CD4-positive, alpha-beta T cell treated with Interleukin-4 for 4 hours (primary cell): ENCODE measurements at places on chromosomes 16 and 17.

DNA sequence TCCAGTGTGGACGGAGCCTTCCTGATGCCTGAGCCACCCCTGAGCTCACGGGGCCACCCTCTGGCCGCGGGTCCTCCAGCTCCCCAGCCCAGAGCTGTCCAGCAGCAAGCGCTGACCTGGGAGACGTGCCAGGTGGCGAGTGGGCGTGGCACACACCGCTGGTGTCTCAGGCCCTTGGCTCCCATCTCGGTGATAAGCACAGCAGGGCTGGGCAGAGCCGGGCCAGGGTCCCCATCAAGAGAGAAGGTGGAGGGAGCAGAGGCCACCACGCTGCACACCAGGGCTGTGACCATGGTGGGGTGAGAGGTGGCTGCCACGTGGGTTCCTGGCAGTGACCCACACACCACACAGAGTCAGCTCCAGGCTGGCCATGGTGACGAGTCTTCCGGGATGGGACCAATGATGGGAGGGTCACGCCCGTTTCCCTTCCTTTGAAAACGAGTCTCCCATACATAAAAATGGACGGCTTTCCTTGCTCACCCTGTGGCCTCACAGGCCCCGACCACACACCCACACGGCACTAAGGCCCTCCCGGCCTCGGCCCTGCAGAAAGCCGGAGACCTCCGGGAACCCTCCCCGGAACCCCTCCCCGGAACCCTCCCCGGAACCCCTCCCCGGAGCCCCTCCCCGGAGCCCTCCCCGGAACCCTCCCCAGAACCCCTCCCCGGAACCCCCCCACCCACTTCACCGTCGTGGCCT is 16.8 kb downstream of the UTS2R start:
- DNase-seq = no peak

DNA sequence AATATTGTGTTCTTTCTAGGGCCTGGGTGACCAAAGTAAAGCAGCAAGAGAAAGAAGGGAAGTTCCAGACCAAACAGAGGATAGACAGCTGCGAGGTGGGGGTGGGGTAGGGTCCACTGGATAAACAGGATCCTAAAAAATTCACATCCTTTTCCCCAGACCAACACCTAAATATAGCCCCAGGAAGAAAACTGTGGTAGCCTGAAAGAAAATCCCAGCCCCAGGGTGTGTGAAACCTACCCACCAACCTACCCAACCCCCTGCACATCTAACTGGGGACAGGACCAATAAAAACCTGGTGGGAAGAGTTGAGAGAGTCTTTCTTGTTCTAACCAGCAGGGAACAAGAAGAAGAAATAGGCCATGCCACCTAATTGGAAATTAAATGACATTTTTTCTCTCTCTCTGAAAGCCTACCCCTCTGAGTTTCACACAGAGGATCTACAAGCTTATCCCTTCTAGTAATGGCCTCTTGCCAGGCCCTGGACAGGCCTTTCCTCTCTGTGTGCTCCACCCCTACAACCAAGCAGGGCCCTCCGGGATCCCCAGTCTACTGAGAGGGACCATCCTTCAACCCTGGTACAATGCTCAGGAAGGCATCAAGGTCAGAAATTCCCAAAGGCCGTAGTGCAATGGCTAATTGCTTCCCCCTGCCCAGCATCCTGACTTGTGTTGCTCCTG is 12.0 kb downstream of the MYO18A start:
- DNase-seq = no peak

GRCh38 chr16:75244844-75245758 is 6.3 kb downstream of the BCAR1 start:
- no peak for DNase-seq

DNA sequence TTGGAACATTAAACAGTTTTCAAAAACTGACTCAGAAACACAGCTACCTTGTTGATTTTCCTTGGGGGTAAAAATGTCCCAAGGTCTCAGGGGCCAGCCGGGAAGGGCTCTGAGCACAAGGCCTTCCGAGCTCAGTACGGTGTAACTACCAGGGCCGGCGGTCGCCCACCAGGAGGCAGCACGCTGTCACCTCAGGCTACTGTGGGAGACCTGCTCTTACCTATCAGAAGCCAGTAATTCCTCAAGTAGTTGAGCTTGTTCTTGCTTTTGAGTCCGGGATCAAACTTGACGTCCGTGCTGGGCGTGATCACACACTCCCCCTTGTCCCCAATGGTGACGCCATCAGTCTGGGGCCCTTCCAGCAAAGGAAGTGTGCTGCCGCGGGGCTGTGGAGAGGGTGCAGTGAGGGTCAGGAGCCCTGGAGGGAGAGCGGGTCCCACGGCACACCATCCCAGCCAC is 43.4 kb upstream of the ICAM2 start:
- peak; percentile 45 for DNase-seq

- peak; percentile 47 for DNase-seq
Measured at GRCh38 chr17:3843935-3844516, 2.0 kb downstream of the NCBP3 start.

DNA sequence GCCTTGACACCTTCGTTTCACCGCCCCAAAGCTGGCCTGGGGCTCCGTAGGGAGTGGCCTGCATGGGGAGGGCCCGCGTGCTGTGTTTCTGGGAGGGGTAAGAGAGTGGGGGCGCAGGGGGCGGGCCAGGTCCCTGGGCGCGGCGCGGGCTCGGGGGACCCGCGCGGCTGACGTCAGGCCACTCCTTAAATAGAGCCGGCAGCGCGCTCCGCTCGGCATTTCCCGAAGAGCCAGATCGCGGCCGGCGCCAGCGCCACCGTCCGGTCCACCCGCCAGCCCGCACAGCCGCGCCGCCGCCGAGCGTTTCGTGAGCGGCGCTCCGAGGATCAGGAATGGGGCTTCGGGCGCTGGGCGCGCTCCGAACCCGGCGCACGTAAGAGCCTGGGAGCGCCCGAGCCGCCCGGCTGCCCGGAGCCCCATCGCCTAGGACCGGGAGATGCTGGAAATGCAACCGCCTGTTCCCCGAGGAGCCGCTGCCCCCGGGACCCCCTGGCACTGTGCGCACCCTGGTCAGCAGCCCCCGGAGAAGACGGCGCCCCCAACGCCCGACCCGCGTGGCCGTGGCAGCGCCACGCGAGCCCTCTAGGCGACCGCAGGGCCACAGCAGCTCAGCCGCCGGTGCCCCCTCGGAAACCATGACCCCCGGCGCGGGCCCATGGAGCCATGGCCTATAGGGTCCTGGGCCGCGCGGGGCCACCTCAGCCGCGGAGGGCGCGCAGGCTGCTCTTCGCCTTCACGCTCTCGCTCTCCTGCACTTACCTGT is at the start of gene HS3ST2:
HS3ST2 (plus strand) TSS at position 215 of the 763 bp plus-strand sequence; CDS start at position 664, 449 bp downstream.
- DNase-seq = no peak

DNA sequence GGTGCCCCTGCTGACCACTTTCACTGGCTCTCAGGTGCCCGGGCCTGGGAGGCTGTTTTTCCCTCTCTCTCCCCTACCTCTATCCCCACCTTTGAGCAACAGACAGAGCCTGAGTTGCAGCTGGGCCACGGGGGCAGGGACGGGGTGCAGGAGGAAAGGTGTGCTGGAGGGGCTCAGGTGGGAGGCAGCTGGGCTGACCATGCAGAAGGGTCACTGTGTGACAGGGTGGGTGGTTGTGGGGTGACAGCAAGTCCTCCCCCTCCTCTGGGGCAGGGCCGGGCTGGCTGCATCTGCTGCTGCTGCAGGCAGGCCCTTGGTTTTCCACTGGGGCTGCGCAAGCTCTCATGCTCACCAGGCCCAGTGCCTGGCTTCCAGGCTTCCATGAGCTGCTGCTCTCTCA is 6.6 kb downstream of the ZNF319 start:
- no peak for DNase-seq

GRCh38 chr16:31022544-31023251 is 10.7 kb upstream of the STX4 start:
- DNase-seq = no peak

DNA sequence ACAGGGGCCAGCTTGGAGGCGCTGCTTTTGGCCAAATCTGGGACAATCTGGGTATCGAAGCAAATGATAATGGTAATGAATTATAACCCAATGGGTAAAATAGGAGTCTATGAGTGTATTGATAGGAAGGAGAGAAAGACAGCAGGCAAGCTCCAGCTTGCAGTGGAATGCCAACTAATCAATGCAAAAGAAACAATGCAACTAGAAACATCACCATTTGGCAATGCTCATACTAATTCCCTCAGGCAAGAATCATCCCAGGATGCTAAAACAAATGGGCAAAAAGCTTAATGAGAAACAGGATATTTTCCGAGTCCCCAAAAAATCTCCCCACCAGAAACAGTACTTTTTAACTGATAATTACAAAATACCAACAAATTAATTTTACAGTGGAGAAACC is 64.7 kb downstream of the ADCY9 start:
- DNase-seq = no peak

DNA sequence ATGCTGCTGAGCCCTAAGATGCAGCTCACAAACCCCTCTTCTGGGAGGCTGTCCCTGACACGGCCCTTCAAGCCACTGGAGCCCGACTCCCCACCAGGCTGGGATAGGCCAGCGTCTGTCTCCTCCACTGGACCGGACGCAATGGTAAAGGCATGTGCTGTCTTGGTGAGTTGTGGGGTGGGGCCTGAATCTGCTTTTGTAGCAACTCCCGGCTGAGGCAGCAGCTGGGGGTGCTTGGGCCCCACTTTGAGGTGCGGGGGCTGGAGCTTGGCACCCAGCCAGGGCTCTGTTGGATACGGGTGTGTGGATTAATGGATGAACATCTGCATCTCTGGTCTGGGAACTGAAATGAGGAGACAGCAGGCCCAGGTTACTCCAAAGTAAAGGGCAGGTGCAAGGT is 3.5 kb upstream of the NLRC3 start:
- DNase-seq = no peak

GRCh38 chr16:82432261-82432660 is 194.5 kb upstream of the CDH13 start:
- DNase-seq = peak; percentile 18

DNA sequence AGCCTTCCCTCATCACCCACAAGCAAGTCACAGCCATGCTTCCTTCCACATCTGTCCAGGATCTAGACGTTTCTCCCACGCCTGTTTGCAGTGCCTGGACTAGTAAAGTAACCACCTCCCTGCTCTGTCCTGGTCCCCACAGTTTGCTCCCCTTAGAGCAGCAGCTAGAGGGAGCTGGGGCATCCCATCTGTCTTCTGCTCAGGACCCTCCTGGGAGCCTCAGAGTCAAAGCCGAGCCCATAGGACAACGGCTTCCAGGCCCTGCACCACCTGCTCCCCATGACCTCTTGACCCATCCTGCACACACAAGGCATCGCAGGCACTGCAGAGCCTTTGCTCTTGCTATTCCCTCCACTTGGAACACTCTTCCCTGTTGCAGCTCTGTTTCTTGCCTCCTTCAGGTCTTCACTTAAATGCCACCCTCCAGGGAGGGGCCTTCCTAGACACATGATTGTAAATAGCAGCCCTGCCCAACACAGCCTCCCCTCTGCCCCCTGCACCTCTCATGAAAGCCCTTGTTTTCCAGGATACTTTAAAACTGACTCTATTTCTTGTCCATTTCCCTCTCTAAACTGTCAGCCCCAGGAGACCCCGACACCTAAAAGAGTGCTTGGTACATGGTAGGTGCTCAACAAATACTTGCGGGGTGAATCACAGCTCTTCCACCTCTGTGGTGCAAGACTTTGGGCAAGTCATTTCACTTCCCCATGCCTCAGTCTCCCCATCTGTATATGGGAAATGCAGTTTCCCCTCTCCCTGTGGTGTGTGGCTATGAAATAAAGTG is 3.1 kb downstream of the NATD1 start:
- DNase-seq = no peak

GRCh38 chr16:31094088-31094423 is 541 bp downstream of the VKORC1 start:
- no peak for DNase-seq

DNA sequence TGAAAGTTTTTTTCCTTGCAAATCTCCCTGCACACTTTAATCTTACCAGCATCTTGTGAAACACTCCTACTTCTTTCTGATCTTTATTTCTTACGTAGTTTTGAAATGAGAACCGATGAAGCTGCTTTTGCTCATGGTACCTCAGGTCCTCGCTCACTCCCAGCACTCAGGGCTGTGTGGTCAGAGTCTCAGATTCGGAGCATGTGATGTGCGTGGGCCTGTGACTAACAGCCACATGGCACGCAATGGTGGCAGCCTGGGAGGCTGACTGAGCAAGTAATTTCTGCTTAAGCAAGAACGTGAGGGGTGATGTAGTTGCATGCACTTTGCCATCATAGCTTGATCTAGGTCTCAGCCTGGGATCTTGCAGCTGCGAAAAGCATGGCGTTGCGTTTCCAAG is 624.3 kb downstream of the MAF start:
- no peak for DNase-seq

DNA sequence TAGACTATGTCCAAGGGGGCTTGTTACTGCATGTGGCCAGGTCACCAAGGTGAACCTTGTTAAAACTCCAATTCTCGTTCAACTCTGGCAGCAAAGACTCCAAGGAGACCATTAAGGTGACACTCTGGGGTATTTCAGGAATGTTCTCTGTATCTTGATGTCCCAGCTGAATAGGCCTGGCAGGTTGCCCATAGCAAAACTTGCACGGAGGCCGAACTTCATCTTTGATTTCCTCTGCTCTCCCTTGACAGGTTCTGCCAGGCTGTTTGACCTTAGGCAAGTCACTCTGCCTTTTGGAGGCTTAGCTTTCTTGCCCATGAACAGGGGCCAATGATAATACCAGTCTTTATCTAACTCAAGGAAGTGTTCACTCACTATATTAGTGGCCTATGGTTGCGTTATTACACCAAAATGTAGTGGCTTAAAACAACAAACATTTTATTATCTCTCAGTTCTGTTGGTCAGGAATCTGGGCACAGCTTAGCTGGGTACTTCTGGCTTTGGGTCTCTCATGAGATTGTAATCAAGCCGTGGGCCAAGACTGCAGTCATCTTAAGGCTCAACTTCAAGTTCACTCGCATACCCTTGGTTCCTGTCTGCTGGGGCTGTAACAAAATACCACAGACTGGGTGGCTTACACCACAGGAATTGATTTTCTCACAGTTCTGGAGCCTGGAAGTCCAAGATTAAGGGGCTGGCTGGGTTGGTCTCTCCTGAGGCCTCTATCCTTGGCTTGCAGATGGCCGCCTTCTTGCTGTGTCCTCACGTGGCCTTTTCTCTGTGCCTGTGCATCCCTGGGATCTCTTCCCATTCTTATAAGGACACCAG is 168.5 kb downstream of the UTP18 start:
- peak; percentile 31 for DNase-seq

GRCh38 chr17:65742403-65743307 is 181.2 kb upstream of the AXIN2 start:
- no peak for DNase-seq

DNA sequence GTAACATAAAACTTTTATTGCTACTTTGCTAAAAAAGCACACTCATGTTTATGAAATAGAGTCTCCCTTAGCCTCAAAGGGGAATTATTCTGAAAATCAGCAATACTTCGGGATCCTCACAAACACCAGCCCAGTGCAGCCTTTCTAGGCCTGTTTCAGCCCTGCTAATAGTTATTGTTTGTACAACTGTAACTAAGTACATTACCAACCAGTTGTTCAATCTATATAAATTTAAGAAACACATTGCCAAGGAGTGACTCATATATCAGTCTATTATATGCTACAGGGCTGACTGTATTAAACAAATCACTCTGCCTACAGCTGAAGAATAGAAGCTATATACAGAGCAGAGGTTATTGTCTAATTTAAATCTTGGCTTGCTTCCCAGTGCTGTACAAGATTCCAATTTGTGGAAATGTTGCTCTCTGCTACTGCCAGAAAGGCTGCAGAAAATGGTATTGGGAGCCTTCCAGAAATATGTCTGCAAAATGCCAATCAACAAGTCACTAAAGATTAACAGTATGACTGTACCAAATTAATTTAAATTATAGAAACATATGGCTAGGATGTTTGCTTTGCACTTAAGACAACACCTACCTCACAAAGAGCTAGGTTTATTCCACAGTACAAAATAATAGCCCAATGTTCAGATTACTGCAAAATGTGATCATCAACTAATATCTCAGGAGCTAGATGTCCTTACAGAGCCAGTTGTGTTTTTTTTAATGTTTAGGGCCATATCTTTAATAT is 49.7 kb downstream of the TOX3 start:
- no peak for DNase-seq

- DNase-seq = no peak
Measured at GRCh38 chr17:75506134-75506533, 9.2 kb downstream of the CASKIN2 start.
